NCI-H2171 (cell line): ENCODE measurements at places on chromosomes 5 and 9.
A peak's percentile ranks its signal among the peaks of the same experiment; 100 is the strongest.

GRCh38 chr5:91183743-91184142 lies 199.4 kb downstream of the ARRDC3 start:
- DNase-seq, result no peak

DNA sequence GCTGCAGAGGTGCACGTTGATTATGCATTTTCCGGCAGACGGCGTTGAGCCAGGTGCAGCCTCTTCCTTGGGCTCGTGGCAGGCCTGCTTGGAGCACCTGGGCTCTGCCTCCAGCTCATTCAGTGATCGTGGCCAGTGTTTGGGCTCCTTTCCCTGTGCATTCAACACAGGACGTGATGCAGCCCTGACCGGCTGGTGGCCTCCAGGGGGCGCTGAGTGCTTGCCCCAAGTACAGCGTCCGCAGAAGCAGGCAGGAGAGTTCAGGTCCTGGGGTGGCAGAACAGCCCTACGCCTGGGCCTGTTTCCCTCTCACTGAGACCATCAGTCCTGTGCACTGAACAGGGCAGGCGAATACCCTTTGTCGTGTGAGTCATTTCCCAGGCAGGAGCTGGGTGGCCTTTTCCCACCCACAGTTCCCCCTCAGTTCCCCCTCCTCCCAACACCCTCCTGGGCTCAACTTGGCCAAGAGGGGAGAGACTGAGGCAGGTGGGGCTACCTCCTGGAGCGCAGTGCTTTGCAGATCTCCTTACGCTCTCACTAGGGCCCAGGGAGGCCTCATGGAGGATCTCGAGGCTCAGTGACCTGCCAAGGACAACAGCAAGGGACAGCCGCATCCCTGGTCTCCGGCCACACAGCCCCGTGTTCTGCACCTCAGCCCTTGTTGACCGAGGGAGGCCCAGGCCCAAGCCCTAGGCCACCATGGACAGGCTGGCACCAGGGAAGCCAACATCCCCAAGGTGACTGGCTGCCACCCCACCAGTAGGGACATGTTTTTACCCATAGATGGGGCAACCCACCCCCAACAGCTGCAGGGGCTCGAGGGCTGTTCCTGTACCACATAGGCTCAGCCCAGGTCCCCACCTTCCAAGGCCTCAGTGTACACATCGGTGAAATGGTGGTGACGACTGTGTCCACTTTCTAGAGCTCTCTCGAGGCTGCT lies 52.9 kb downstream of the LRSAM1 start:
- peak; percentile 73 for DNase-seq

DNA sequence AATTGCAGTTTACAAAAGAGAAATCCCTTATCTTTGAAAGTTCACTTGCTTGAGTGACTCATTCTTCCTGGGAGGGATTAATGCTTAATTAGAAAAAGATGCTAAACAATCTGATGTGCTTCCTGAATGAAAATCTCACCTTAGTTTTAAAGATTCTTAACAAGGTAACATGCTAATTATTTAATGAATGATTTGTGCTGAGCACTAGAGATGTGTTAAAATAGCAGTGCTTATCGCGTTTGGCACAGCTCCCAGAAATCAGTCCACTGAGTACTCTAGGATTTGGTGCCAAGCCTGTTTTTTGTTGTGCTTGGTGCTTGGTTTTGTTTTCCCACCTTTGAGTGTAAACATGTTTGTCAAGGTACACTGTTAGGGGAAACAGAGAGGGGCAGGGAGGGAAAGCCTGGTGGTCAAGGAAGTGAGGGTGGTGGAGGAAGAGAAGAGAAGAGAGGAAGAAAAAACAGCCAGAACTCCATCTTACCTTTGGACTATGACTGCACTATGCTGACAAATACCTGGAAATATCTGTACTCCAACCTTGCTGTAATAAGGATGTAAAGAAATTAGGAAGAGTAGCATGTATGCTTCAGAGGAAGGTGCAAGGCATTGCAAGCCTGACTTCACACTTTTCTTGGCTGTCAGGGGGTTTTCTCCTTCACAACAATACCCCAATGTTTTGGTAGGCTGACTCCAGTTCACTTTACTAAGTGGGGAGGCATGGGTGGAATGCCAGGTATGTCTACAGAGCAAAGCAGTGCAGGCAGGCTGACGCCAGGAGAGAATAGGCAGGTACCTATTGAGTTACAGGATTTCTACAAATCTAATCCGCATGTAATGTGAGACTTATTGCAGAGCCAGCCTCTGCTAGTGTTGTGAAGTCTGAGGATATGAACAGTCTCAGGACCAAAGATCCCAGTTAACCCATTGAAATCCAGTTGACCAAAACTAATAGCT lies 157.2 kb upstream of the ISL1 start:
- DNase-seq, result peak; percentile 87

DNA sequence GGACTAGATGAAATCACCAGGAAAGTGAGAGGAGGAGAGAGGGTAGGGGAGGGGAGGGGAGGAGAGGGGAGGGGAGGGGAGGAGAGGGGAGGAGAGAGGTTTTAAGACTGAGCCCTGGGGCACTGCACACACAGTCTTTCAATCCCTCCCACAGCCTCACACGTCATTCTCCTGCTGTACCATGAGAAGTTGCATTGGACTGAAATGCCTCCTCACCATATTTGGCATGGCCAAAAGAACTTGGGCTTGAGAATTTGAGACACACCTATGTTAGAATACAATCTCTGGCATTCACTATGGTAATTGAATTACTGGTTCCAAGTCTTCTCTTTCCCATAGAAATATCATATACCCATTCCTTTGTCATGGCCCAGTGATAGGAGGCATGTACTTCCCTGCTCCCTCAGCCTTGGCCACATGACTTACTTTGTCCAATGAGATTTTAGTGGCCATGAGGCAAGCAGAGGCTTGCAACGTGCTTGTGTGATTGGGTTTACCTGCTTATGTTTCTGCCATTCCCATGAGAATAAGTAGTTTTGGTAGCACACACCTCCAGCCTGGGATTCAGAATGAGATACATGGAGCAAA lies 133.3 kb upstream of the SMARCA2 start:
- no peak for DNase-seq

DNA sequence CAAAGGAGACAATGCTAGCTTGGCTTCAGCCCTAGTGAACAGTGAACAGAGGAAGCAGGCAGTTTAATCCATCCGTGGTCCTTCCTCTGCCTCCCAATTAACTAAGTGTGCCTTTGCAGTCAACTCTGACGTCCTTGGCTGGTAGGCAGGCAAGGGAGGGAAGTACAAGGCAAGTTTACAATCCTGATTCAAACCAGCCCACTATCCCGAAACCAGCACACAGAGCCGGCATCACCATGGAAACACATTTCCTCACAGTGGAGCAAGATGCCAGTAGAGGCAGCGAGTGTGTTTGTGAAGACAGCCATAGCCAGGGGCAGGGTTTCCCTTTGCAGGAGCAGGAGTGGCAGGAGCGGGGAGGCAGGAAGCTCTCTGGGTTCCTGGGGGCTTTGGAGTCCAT lies 73.9 kb downstream of the GOLPH3 start:
- DNase-seq, result no peak

GRCh38 chr9:34419716-34420504 lies 38.5 kb downstream of the FAM219A start:
- no peak for DNase-seq

DNA sequence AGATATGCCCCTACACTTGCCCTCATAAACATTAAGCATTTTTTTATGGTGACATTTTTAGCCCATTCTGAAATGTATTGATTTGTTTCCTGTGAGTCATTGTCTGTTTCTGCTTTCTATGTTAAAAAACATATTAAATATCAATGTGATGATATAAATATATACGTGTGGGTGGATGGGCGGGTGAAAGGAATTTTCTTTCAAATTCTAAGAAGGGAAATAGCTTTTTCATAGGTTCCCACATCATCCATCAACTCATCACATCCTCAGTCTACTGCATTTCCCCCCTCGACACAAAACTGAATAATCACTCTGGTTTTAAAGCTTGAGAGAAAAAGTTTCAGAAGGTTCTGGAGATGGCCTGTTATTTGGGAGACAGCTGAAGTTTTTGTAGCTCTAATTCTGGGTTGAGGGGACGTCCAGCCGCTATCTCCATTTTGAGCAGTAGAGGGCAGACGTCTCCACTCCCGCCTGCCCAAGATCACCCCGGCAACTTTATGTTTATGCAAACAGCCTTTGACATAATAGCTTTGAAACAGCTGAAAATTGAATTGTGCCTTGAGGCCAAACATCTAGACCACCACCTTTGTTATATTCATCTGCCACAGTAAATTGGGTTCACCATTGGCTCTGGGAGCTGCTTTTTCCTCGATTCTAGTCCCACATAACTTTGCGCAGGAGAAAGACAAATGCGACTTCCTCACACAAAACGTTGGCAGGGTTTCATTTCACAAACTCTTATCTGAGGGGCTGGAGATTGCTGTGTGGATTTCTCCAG lies 216.2 kb upstream of the CLINT1 start:
- DNase-seq, result peak; percentile 9

- DNase-seq, result no peak
Measured at GRCh38 chr9:22112870-22113821, 104.0 kb upstream of the CDKN2B start.

GRCh38 chr5:115463983-115464382 lies 80.6 kb downstream of the FEM1C start:
- no peak for DNase-seq

DNA sequence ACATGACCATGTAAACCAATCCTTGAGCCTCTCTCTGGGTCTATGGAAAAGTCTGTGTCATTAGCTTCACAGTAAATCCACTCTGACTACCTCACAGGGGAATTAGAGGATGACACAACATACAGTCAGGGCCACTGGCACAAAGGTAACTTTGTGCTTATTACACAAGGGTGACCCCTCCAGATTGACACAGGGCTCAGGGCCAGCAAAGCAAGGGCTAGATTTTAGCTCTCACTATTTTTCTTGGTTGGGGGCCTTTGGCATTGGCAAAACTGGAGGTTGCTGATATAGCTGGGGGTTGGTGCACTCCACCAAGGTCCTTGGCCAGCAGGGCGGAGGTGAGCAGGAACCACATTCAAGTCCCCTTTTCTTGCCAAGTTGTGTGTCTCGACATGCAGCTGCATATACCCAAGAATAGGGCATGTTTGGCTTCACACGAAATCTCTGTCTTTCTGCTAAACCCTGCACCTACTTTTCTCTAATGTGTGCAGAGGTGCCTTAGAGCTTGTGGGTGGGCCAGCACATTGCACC lies 15.2 kb upstream of the OSMR start:
- no peak for DNase-seq

DNA sequence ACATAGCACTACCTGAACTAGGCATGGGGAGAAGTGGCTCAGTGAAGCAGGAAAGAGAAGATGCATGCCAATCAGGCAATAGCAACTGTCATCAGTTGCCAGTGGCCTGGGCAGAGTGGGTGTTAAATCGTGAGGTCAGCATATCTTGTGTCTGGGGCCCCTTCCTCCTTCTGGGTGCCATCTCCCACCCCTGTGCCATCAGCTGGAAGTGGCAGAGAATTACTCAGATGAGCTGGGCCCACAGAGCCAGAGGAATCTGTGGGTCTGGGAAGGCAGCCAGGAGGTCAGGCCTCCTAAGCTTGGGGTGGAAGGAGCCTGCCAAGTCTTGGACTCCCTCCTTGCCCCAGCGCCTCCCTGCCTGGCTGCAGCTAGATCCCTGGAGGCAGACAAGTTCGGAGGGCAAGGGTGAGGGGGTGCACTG lies 66.5 kb downstream of the GALNT12 start:
- no peak for DNase-seq

GRCh38 chr9:100492952-100493351 lies 20.0 kb downstream of the TMEFF1 start:
- no peak for DNase-seq

DNA sequence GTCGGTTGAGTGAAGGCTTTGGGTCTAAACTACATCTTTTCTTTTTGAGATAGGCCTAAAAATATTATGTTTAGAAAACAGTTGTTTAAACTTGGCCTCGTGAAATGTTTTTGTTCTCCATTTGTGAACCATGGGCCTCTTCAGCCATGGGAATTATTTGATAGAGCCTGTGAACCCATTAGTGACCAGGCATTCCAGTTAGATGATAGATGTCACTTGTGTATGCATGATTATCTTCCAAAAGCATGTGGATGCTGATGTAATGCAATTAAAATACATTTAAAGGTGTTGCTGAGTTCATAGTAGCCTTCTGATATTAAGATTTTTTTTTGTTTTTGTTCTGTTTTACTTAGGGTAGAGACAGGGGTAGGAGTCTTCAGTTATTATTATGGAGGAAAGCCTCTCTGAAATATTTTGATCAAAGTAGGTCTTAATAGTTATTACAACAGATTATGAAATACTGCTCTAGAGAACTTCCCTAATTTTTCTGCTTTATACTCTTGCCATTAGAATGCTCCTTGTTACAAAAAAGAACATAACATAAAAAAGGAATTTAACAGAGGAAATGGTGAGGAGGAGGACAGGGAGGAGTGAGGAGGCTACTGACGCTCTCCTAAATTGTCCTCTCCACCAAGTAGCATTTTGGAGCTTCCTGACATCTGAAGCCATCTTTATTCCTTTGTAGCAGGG lies 32.9 kb downstream of the CPEB4 start:
- no peak for DNase-seq

- no peak for DNase-seq
Measured at GRCh38 chr5:124866355-124867136, 120.1 kb upstream of the ZNF608 start.

- no peak for DNase-seq
Measured at GRCh38 chr9:75967556-75967955, 77.1 kb downstream of the PCSK5 start.

DNA sequence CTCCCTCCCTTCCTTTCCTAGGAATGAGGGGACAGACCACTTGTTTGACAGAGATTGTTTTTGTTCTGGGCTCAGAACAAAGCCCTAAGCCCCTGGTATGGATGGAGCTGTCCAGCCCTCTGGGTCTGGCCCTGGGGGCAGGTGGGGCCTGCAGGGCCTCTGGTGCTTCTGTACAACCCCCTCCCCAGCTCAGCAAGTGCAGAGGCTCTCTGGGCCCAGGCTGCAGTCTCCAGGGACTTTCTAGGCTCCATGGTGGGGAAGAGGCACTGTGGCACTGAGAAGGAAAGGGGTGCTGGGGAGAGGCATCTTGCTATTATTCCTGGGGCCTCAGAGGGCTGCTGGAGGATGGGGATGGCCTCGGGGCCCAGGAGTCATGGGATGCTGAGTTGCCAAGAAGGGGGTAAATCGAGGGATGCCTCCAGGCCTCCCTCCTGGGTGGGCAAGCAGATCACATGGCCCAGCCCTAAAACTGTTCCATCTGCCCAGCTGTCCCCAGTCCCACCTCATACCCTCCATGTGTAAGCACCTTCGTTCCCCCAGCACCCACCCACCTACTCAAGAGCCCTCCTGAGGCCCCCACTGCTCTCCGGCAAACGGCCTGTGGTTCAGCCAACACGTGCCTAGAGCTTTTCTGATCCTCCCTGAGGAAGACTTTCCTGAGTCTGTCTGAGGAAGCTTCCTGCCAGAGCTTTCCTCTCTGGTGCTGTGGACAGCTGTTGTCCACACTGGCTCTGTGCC lies 225.7 kb downstream of the CACNA1B start:
- no peak for DNase-seq

GRCh38 chr9:107423540-107423939 lies 66.0 kb downstream of the KLF4 start:
- no peak for DNase-seq

DNA sequence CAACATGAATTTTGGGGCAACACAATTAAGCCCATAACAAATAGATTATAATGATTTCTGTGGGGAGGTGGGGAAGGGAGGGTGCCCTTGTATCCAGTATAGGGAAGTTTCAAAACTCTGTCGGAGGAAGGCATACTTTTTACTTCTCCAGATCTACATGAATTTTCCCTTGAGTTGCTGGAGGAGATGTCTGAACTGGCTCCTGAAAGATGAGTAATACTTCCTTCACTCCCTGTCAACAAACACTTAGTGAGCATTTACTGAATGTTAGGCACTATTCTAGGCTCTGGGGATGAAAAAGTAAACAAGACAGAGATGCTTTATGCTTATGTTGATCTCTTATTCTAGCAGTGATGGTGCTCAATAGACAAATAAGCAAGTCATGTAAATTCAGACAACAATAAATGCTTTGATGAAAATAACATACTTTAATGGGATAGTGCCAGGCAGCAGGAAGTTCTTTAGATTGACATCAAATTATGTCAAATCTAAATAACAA lies 197.9 kb upstream of the ANKH start:
- no peak for DNase-seq
